ENCODE measurements at places on chromosomes 2 and 18. TPM values are rescaled to one million over a fixed set of nuclear protein-coding genes. Genes with fewer than 3 reads are reported as not detected.
A peak's percentile ranks its signal among the peaks of the same experiment; 100 is the strongest.

DNA sequence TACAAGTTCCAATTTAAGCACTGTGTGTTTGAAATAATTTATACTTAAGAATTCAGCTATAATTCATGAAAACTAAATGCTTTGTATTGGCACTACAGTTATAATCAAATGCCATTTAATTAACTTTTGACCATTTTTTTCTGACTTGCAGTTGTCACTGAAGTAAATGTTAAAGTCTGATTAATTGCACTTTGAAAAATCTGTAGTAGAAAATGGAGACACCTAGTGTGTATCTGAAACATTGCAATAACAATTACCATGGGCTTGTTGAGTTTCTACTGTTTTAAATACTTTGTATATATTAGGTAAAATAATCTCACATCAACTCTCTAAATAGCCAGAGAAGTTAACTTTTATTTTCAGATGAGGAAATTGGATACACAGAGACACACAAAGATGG lies 458.6 kb upstream of the FSIP2 start:
- DNase-seq = no peak

The TSPYL6 gene
- not detected for total RNA-seq

The REG3A gene
- not detected for total RNA-seq

The RNF152 gene
- total RNA-seq = 0.58 TPM

DNA sequence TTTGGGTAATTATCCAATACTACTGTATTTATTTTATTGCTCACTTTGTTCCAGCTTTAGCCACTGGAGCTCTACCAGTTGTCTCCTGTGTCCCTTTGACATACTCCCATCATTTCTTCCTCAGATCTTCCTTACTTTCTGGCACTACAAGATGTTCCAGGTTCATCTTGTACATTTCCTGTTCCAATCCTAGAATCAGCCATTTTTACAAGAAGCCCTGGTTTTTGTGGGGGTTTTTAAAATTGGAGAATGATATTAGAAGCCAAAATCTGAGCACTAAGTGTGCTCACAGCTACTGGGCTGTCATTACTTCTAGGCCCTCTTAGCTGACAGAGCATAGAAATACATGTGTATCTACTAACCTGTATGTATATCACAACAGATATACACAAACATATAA lies 164.3 kb downstream of the ZFP36L2 start:
- DNase-seq = no peak

The ALPP gene
- not detected for total RNA-seq

DNA sequence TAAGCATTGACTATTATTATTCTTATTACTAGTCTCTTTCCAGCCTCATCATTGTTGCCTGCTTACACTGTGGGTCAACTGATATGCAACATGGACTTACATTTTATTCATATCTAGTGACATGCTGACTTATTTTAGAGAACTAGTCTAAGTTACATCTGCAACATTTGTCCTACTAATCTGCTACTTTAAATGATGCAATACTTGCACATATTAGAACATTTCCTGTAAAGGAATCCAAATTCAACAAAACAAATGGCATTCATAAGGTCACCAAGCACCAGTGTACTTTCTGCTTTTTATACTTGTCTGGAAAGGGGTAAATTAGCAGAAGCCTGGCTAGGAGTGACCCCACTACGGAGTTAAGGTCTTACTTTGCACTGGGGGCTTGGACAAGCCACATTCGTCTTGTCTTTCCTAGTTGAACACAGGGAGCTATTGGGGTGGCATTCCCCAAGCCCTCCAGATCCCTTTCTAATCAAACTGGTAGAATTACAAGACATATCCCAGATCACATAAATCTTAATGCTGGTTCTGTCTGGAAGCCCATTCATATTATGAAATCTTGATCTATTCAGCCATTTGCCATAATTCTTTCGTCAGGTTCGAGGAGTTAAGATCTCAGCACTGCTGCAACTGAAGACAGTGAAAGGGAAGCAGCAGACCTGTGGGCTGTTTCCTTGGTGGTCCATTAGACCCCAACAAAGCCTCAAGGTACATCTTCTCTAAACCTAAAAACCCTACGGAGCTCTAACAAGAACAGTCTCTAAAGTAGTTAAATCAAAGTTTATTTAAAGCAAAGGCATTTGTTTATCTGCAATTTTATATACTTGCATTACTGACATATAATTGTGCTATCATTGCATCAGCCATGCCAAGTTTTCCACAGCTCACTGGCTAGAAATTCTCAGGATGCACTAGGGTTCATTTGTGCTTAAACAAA lies 49.9 kb upstream of the RTN4 start:
- DNase-seq = peak; percentile 1

GRCh38 chr2:189685540-189686229 lies 11.2 kb downstream of the ANKAR start:
- no peak for DNase-seq

- DNase-seq = no peak
These were observed 502.2 kb upstream of the SETBP1 start for GRCh38 chr18:44178476-44178875.

- no peak for DNase-seq
These were observed 25.8 kb downstream of the YPEL5 start for GRCh38 chr2:30172627-30173026.

DNA sequence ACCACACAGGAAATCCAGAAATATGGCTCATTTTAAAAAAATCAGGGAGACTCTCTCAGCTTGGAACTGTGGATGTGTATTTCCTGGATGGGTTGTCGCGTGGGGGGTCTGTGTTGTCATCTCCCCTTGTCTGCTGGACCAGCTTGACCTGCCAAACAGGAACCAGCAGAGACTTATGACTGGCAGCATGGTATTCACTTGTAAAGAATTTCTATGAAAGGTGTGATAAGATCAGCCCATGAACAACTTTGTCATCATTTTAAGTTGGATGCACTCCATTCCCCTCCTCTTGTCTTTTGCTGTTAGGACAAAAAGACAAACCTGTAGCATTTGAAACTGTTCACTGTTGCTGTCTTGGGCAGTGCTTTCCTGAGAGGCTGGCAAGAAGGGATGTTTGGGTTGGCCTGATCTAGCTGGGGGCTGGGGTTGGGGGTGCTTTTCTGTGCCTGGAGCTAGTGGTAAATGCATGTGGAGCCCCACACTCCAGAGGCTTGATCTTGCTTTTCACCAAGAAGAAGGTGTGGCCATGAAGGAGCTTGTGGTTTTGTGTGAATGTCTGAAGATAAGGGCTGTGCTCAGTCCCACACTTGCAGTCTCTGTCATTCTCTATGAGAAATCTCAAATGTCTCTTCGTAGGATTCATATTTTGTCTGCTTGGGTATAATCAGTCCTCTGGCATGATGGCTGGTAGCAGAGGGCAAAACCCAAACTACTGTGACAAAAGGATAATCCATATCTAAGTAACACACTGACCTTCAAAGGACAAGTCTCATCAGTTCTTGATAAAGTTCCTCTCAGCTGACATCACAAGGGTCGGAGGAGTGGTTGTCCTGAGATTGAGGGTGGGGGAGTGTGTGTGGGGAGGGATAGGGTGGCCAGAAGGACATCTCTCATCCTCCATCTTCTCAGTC lies 39.0 kb downstream of the RALB start:
- no peak for DNase-seq

GRCh38 chr2:39202639-39203369 lies 41.0 kb downstream of the CDKL4 start:
- DNase-seq = peak; percentile 1

DNA sequence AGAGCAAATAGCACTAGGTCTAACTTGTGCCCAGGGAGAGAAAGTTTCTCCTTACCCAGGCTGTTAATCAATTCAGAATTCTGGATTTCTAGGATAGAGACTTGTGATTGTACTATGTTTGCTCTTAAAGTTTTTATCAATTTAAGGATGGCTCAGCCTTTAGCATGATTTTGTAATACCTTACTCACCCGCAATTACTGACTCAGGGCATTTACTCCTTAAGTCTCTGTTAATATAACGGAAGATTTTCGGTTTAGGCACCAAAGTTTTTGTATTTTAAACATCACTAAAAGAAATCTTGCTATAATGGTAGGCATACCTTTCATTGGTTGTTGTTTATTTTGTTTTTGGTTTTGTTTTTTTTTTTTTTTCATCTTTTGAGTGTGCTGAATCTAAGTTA lies 358.2 kb downstream of the RBM43 start:
- no peak for DNase-seq

The CFLAR gene
- 56.2 TPM for total RNA-seq

DNA sequence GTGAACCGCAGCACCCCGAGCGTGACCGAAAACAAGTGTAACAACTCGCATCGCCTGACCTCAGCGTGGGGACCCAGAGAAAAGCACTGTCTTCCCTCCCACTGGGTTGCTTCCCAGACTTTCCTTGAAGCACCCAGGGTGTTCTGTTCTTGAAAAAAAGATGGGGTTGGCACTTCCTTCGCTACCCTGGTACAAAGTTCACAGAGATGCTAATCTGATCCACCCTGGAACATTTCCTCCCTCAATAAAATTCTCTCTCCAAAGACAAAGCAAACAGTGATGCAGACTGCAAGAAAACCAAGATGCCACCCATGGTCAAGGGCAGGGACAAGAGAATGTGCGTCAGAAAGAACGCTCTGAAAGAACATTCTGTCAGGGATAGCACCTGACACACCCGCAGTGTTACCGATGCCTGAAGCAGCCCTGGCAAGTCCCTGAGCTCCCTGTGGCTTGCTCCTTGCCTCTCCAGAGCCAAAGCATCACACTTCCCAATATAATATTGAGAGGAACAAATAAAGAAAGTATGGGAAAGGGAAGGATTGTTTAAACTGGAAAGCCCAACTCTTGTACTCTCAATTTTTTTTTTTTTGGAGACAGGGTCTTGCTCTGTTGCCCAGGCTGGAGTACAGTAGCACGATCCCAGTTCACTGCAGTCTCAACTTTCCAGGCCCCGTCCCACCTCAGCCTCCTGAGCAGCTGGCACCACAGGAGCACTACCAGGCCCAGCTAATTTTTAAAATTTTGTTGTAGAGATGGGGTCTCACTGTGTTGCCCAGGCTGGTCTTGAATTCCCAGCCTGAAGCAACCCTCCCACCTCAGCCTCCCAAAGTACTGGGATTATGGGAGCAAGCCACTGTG lies 70.7 kb downstream of the TBC1D8 start:
- no peak for DNase-seq

- no peak for DNase-seq
These were observed 57.1 kb upstream of the PKDCC start for GRCh38 chr2:41990688-41991087.

The KCNK3 gene
- total RNA-seq = 5.1 TPM

GRCh38 chr2:96470636-96471035 lies 34.5 kb downstream of the NEURL3 start:
- no peak for DNase-seq

The DLGAP1 gene
- total RNA-seq = not detected

The XRCC5 gene
- total RNA-seq = 358 TPM

- no peak for DNase-seq
These were observed 649.4 kb upstream of the SLC8A1 start for GRCh38 chr2:41101281-41101680.

The SEMA4C gene
- total RNA-seq = 34.4 TPM

GRCh38 chr18:60668583-60668982 lies 296.0 kb upstream of the MC4R start:
- no peak for DNase-seq

The DSG4 gene
- total RNA-seq = not detected

DNA sequence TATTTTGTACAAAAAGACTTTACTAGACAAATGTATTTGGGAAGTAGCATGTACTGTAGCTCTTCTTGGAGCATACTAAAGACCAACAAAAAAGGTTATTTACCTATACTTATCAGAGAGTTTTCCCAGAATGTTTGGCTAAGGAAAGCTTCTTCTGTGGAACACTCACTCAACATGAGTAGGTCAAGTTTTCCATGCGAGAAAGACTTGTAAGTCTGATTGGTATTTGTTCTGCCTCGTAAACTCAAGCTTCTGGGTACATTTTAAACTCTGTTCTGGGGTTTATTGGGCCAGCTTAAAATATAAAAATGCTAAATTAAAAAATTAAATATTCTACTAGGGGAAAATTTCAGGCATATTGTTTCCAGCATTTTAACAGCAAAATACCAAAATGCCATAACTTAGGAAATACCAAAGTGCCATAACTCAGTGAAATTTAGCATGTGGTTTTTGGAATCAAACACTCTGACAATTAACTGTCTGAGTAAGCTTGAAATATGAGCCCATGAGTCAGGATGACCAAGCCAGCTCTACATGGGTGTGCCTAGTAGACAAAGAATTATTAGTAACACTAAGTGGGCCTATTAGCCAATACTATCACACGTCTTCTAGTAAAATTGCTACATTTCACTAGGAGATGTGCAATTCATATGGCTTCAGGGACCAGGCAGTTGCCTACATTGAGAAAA lies 47.3 kb upstream of the SERPINE2 start:
- DNase-seq = peak; percentile 84
